Stimulated activated CD4-positive, alpha-beta T cell treated with anti-CD3 and anti-CD28 coated beads, Interleukin-2, amount 100 ng/mL, for 24 hours (primary cell): ENCODE measurements at places on chromosomes 1 and 21.

DNA sequence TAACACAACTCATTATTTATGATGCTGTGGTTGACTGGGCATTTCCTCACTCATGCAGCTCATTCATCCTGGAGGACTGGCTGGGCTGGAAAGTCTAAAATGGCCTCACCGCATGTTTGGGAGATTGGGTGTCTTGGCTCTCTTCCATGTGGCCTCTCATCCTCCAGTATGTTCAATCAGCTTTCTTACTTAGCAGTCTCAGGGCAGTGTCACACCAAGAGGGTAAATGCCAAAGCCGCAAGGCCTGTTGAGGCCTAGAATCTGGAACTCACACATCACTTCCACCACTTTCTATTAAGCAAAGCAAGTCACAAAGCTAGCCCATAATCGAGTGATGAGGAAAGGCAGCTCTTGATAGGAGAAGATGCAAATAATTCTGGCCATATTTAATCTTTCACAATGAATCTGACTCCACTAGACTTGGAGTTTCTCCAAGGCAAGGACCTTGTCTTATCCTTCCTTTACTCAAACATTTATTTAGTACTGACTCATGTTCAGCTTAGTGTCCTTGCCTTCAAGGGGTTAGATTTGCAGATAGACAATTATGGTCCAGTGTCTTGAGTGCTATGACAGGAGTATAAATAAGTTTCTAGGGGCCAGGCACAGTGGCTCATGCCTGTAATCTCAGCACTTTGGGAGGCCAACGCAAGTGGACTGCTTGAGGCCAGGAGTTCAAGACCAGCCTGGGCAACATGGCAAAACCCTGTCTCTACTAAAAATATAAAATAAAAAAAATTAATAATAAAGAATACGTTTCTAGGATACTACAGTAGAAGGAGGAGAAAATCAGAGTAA is 45.1 kb downstream of the TMEM53 start:
- no peak for DNase-seq

- no peak for DNase-seq
These were observed 404.7 kb downstream of the LMO4 start for GRCh38 chr1:87733386-87733785.

DNA sequence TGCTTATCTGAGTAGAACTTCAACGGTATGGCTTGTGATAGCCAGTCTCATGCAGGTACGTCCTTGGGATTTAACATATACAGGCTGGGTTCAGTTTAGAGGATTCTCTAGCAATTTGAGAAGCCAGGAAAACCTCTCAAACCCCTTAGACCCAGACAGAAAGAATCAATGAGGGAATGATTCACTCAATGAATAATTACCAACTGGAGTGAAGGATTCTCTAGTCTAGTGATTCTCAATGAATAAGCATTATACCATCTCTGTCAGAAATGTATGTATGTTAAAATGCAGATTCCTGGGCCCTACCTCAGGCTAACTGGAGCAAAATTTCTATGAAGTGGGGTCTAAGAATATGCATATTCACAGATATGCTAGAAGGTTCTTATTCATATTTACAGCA is 54.5 kb upstream of the APP start:
- DNase-seq, result no peak

- no peak for DNase-seq
These were observed 237.4 kb downstream of the LMX1A start for GRCh38 chr1:165119086-165119485.

GRCh38 chr1:187894349-187894748 is 1065.6 kb downstream of the PLA2G4A start:
- DNase-seq, result no peak

DNA sequence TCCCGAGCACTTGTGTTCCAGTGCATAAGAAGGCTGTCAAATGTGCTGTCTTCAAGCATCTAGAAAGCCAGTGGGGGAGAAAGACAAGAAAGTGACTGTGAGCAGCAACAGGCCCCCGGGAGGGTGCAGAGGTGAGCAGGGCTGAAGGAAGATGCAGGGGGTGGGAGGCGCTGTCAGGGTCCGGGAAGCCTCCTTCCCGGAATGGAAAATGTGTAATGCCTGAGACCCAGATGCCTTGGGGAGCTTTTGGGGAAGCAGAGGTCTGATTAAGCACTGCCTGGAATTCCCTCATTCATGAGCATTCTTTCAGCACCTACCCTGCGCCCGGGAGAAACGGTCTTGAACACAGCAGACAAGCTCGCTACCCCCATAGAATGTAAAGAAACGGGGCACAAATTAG is 1.3 kb downstream of the NPHP4 start:
- DNase-seq, result no peak

- no peak for DNase-seq
These were observed 25.1 kb downstream of the RRP1B start for GRCh38 chr21:43684424-43684823.

- no peak for DNase-seq
These were observed 67.7 kb upstream of the RCC1 start for GRCh38 chr1:28437924-28438699.

DNA sequence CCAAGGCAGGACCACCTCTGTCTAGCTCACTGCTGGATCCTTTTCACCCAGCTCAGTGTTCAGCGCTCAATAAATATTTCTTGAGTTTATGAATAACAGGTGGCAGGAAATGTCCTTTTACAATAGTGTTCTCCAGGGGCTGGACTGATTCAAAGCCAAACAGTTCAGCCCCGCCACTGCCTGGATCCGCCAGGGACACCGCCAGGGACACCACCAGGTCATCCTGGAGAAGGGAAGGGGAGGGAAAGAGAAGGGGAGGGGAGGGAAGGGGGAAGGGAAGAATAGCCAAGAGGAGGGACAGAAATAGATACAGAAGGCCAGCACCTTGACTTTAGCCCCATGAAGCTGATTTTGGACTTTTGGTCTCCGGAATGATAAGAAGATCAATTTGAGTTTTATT is 255.6 kb downstream of the GRIK3 start:
- DNase-seq, result no peak

DNA sequence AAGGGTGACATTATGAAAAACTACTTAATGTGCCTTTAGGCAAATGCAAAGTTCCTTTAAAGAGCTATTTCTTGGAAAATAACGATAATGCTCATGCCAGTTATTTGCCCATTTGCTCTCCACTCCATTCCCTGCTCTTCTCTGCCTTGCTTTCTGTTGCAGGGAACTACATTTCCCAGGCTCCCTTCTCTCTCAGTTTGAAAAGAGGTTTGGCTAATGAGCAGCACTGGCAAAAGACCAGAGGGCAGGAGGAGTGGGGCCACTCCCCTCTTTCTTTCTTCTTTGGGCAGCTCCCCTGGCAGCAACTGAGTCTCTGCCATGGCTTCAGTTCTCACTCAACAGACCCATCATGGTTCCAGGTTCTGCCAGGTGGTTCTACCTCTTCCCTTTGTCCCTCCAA is 130.5 kb downstream of the RWDD3 start:
- DNase-seq, result no peak

DNA sequence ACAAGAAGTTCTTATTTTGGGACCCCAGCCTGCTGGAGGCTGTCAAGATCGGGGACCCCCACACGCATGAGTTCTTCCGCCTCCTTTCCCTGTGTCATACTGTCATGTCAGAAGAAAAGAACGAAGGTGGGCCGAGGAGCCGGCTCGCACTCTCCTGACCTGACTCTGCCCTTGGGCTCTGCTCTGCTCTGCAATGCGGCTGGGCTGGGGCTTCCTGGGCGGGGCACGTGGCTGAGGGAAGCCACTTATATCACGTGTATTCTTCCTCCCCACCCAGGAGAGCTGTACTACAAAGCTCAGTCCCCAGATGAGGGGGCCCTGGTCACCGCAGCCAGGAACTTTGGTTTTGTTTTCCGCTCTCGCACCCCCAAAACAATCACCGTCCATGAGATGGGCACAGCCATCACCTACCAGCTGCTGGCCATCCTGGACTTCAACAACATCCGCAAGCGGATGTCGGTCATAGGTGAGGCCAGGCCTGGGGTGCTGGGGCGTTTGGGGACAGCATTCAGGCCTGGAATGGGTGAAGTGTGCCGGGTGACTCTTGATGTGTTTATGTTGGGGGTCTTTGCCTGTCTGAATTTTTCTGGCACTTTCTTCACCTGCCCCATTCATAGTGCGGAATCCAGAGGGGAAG is 17.6 kb downstream of the ATP8B2 start:
- DNase-seq, result peak; percentile 75

DNA sequence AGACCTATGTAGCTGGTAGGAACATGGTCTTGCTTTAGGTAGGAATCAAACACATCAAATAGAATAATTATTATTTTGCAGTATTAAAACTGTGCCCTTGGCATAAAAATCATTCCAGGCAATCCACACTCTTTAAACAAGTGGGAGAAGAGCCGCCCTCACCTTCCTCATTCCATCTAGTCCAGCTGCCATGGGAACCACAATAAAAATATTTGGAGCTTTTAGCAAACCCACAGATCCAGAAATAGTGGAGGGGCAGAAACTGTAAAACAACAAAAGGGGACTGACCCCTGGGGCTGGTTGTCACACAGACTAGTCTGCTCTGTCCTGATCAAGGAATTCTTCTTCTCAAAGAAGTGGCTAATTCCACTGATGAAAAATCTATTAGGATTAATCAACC is 61.6 kb downstream of the PTPRC start:
- DNase-seq, result no peak

- DNase-seq, result no peak
These were observed 165.7 kb downstream of the DHRS3 start for GRCh38 chr1:12452262-12452661.

DNA sequence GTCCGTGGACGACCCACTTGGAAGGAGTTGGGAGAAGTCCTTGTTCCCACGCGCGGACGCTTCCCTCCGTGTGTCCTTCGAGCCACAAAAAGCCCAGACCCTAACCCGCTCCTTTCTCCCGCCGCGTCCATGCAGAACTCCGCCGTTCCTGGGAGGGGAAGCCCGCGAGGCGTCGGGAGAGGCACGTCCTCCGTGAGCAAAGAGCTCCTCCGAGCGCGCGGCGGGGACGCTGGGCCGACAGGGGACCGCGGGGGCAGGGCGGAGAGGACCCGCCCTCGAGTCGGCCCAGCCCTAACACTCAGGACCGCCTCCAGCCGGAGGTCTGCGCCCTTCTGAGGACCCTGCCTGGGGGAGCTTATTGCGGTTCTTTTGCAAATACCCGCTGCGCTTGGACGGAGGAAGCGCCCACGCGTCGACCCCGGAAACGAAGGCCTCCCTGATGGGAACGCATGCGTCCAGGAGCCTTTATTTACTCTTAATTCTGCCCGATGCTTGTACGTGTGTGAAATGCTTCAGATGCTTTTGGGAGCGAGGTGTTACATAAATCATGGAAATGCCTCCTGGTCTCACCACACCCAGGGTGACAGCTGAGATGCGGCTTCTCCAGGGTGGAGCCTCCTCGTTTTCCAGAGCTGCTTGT is 32.4 kb downstream of the PRMT2 start:
- DNase-seq, result no peak

GRCh38 chr21:24197132-24197643 is 1410.1 kb downstream of the MRPL39 start:
- no peak for DNase-seq

GRCh38 chr1:219813294-219813693 is 115.1 kb downstream of the SLC30A10 start:
- DNase-seq, result no peak

- DNase-seq, result no peak
These were observed 42.8 kb downstream of the GFI1 start for GRCh38 chr1:92443893-92444292.

DNA sequence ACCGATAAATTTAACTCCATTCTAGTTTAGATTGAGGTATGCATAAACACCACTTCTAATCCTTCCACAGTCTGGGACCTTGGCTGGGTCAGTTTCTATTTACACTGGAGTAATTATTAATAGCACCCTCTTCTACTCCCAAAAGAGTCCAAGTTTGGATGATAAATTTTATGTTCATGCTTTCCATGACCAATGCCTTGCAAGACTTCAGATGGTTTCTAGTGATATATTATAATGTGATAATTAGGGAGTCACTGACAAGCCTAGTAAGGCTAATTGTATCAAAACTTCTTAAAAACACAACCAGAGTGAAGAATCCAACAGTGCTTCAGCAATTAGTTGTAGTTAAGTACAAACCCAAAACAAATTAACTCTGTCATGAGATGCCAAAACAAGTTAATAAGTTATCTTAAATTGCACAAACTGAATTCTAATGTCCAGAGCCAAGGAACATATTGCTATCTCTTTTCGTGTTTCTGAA is 489.6 kb downstream of the TTLL7 start:
- no peak for DNase-seq

- DNase-seq, result no peak
These were observed 164.2 kb downstream of the CACNA1E start for GRCh38 chr1:181647314-181648035.

DNA sequence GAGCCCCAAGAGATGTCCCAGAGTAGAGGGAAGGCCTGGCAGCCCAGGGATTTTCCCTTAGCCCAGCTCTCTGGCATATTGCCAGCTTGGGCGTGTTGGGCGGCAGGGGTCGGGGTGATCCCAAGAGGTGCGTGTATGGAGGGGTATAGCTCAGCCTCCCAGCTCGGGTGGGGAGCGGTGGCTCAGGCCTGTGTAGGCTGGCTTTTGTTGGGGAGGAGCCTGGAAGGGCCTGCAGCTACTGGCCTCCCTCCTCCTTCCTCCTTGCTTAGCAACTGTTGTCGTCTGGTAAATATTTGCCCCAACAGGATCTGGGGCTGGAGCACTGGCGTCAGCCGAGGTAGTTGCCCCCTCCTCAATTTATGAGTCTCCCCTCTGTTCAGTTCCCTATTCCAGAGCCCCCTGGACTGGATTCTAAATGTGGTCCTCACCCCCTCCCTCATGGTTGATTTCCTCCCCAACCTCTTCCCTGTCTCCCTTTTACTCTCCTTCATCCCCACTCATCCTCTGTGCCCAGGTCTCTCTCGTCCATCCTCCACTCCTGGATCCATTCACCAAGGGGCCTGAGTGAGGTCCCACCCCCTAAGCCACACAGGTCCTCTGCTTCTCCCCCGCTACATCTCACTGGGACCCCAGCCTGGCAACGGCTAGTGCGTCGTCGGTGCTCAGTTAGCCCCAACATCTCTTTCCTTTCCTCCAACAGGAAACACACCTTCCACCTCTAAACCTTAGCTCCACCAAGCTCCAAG is 10.3 kb upstream of the LMNA start:
- DNase-seq, result peak; percentile 43

- DNase-seq, result no peak
These were observed 60.6 kb downstream of the SCCPDH start for GRCh38 chr1:246784621-246785493.
